ENCODE measurements at places on chromosomes 11 and 22.

DNA sequence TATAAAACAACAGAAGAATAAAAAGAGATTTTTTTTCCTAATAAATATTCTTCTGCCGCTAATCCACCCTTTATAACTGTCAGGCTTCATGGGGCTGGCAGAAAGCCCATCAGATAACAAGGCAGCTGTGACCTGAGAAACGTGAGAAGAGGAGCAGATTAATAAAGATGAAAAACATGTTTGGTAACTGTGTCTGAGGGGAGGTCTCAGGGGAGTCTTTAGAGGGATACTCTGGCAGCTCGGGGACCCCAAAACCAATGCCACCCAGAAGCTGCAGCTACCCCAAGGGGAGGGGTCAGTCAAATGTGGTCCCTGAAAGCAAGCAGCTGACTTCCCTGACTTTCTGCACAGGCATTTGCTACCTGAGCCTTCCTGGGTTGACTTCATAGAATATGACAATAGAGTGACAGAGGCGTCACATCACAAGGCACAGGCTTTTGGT is 48.4 kb upstream of the POU2AF1 start:
- no peak for DNase-seq

DNA sequence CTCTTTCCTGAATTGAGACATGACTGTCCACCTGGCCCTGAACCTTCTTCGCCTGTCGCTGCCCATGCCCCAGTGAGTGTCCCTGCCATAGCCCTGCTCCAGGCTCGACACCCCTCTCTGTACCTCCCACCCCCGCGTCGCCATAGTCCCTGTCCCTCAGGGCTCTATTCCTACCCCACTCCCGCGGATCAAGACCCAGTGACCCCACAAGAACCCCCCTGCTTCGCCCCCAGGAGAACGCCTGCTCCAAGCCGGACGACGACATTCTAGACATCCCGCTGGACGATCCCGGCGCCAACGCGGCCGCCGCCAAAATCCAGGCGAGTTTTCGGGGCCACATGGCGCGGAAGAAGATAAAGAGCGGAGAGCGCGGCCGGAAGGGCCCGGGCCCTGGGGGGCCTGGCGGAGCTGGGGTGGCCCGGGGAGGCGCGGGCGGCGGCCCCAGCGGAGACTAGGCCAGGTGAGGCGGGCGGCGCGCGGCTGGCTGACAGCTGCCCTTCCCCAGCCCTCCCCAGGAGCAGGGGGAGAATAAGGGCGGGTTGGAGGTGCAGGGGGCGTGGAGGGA is 5.6 kb downstream of the NRGN start:
- no peak for DNase-seq

- DNase-seq = no peak
These were observed 13.6 kb downstream of the BLID start for GRCh38 chr11:122102426-122102825.

GRCh38 chr11:115008799-115009198 is 330.5 kb downstream of the NXPE2 start:
- DNase-seq = no peak

DNA sequence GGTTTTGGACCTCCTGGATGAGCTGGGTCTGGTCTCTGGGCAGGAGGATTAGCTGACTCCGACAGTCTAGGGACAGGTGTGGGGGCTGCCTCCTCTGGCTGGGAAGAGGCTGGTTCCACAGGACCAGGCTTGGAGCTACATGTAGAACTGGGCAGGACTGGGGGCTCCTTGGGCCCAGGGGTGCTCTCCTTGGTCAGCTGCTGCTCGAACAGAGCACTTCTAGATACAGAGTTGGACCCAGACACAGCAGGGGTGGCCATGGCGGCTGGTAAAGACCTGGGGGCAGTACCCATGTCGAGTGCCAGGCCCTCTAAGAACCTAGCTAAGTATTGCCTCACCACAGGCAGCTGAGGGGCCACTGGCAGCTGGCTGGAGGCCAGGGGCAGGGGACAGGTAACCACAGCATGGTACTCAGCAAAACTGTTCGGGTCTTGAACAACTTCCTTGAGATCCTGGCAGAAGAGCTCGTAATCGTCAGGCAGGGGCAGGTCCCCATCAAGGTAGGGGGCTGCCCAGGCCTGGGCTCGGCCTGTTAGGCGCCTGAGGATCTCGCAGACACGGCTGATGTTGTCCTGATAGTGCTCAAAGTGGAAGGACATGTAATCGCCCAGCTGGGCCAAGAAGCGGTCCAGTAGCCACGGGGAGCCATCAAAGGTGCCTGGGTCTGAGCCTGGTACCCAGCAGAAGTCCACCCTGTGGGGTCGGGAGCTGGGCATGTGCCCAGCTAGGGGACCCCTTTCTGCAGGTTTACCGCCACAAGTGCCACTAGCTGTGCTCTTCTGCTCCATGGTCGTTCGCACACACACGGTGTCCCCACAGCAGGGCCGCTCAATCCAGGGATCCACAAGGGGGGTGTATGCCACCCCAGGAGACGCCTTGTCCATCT is 3.1 kb downstream of the GNB1L start:
- DNase-seq = no peak

GRCh38 chr22:44928711-44929358 is 81.0 kb downstream of the PHF21B start:
- no peak for DNase-seq

DNA sequence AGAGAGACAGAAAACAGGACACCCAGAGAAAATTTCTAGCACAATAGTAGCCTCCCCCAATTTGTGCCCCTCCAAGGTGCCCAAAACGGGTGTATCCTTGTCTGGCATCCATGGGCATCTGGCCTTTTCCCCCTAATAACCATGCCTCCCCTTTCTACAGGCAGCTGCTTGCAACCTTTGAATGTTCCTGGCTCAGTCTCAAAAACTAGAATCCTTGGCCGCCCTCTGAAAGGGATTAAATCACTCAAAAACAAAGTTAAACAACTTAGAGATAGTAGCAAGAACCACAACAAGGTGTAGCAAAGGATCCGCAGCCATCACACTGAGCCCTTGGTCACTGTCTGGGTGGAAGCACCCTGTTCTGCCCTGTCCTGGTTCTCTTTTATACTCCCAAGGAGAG is 105.6 kb downstream of the MN1 start:
- DNase-seq = no peak

DNA sequence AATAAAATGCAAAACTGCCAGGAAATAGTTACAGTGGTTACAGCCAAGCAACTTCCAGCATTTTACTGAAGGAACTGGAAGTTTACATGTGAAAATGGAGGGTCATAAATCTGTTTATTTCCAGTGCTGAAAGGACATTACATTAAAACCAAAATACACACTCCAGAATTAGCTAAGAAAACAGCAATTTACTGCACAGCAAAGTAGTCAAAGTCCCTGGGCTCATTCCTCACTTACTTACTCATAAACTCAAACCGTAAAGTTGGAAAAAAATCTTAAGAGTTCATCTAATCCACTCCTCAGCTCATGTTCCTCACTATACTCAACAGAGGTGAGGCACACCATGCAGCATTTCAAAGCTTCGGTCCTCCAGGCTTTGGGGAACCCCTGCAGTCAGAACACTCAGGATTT is 17.4 kb downstream of the CTSC start:
- DNase-seq = no peak

DNA sequence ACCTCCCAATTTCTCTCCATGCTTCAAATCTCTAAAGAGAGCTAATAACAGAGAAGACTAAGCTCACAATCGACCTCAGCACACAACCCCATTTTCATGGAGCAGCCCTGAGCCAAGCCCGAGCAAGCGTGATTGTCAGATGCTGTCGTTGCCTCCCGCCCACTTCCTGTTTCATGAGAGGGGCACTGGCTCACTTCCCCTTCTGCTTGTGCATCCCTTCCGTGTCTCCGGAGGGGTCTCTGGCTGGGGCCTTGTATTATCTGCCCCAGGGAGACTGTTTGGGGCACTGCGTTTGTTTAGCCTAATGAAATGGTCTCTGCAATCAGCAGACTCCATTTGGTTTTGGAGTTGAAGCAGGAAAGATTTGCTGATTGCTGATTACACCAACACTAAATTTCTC is 181.3 kb upstream of the SEZ6L start:
- no peak for DNase-seq

- no peak for DNase-seq
These were observed 1402.6 kb upstream of the TENM4 start for GRCh38 chr11:80843266-80843974.

DNA sequence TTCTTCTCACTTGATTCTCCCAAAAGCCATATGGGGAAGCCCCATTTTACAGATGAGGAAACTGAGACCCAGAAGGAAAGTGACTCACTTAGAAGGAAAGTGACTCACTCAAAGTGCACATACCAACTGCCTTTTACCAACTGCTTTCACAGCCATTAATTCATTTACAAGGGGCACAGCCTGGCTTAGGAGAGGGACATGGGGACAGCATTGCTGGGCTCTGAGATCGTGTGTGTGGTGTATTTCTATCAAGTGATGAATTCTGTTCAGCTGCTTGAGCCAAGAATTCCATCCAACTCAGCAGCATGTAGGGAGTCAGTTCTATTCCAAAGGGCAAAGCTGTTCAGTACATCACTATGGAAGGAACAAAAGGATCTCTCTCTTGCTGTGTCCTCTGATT is 23.5 kb upstream of the PAK1 start:
- DNase-seq = no peak

DNA sequence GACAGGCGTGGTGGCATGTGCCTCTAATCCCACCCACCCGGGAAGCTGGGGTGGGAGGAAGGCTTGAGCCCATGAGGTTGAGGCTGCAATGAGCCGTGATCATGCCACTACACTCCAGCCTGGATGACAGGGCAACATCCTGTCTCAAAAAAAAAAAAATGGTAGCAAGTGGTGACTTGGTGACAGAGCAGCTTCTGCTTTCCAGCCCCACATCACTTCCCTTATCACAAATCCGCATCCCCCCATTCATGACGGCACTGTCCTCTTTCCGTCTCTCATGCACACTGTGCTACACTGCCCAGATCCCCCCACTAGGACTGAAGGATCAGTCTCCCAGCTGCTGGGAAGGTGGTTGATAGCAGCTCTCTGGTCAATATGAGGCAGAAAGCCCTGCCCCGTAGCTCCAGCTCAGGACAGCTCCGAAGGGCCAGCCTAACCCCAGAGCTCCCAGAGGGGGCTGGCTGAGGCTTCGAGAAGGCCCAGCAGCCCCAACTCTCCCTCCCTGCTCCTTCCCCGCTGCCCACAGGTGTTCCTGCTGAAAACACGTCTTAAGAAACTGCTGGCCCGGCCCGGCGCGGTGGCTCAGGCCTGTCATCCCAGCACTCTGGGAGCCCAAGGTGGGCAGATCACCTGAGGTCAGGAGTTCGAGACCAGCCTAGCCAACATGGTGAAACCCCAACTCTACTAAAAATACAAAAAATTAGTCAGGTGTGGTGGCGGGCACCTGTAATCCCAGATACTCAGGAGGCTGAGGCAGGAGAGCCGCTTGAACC is 15.9 kb downstream of the PGA5 start:
- no peak for DNase-seq

DNA sequence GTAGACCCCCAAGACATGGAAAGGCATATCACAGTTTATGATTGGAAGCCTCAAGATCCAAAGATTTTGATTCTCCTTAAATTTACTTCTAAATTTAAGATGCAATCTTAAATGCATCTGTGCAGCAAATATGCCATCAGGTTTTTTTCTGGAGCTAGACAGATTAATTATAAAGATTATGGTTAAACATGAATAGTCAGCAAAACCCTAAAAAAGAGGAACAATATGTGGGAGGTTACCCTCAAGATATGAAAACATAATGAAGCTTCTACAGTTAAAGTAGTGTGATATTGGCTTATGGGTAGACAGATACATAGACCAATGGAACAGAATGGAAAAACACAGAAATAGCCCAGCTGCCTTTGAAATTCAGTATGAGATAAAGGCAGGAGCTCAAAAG is 31.7 kb downstream of the OR8B12 start:
- DNase-seq = no peak
